T-helper 2 cell treated with Interferon-gamma antibody and Interleukin-4, amounts not matched to agents 5 μg/mL and 100 μg/mL, for 36 hours (primary cell): ENCODE measurements at places on chromosomes 2 and 18.

GRCh38 chr2:72146347-72147302 lies 1.0 kb downstream of the CYP26B1 start:
- H3K4me1 ChIP-seq, result peaks cover 17% of the 10 kb centered on the region
- peaks cover 74% of the 10 kb centered on the region for H3K27me3 ChIP-seq
- peaks cover 7% of the 10 kb centered on the region for H3K36me3 ChIP-seq
- DNase-seq, result peak; percentile 2
- peak overlapping the region; percentile 4 for H3K27ac ChIP-seq

DNA sequence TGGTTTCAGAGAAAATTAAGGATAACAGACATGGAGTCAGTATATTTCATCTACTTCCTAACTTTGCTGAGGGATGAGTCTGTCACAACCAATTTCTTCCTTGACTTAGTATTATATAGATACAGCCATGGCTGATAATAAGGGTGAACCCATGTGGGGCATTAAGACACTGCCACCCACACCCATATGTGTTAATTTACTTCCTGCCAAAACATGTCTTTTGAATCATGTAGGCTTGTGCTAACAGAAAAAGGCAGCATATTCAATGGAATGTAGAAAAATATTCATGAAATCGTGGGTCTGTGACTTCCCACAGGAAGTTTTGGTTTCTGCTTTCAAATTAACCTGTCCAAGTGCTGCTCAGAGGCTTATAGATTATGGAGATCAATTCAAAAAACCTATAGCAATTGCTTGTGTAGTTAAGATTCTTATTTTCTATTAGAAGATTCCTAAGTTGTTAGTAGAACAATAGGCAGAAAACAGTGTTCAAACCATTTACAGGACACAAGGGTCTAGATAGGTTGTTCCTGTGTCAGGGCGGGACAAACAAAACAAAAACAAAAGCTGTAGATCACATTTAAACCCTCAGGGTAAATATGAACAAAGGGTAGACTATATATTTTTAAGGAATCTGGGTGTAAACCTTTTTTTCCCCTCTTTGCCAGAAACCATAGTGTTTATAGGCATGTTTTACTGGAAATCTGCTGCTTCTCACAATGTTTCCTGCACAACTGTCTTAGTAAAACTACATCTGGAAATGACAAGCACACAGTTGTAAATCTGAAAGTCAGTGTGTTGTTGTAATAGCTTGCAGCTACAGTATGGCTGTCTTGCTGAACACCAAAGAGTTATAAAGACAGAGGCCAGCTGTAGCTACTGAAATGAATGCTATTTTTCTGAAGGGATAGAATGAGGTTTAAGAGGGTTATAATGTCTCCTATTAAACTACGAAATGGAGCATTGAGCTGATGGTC lies 691.2 kb downstream of the EPHA4 start:
- H3K4me3 ChIP-seq, result no peak overlapping the region
- H3K4me1 ChIP-seq, result no peaks in the 10 kb centered on the region
- no peaks in the 10 kb centered on the region for H3K36me3 ChIP-seq
- no peak overlapping the region for H3K27ac ChIP-seq

DNA sequence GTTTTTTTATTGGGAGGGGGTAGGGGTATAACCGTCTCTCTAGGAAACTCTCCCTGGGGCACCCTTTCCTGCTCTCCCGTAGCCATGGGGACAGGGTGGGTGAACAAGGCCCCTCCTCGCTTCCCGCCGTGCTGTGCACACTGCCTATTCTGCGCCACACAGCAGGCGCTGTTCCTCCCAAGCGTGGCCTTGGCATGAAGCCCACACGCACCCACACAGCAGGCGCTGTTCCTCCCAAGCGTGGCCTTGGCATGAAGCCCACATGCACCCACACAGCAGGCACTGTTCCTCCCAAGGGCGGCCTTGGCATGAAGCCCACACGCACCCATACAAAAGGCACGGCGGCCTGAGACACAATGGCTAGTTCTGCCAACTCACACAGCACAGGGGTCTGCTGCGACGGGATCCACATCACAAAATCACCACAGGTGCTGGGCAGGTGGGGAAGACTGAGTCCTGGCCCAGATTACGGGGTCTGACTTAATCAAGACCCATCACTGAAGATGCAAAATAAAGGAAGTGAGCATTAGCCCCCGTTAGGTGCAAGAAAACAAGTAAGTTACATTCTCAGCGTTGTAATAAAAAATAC lies 46.6 kb upstream of the TPO start:
- H3K4me1 ChIP-seq, result peaks cover 3% of the 10 kb centered on the region
- H3K4me3 ChIP-seq, result no peak overlapping the region
- H3K36me3 ChIP-seq, result no peaks in the 10 kb centered on the region
- DNase-seq, result no peak
- H3K27me3 ChIP-seq, result no peaks in the 10 kb centered on the region

DNA sequence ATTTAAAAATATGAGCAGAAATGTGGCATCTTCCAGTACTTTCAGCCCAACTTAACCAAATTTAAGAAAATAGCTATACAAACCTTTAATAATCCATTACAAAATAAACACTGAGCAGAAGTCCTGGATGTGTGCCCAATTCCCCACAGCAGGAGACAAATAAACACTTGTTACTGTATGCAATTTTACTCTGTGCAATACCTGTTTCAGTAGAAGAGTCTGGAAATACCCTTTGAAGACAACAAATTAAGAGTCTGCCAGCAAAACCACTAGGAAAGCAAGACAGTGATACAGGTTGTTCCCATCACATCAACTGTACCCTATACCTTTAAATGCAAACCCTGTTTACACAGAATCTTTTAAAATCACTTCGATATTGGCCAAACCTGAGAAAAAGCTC lies 41.4 kb upstream of the RNU4ATAC start:
- no peak overlapping the region for H3K27ac ChIP-seq
- no peaks in the 10 kb centered on the region for H3K27me3 ChIP-seq
- H3K4me3 ChIP-seq, result no peak overlapping the region
- peaks cover 16% of the 10 kb centered on the region for H3K4me1 ChIP-seq
- peaks cover 9% of the 10 kb centered on the region for H3K36me3 ChIP-seq

DNA sequence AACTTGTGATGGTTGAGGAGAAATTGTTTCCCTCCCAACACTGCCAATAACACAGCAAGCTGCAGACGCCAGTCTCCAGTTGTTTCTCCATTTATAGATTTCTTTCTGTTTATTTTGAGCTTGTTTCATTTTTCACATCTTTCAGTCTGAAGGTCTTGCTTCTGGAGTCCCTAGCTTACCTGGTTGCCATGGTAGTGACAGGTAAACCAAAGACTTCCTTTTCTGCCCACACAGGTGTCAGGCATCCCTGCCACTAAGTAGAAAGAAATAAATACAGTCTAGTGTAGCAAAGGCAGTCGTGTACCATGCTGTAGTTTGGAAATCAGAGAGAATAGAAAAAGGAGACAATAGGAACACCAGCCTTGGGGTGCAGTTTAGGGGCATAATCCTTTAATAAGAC lies 82.8 kb downstream of the MARCHF4 start:
- H3K4me1 ChIP-seq, result no peaks in the 10 kb centered on the region
- no peak overlapping the region for H3K27ac ChIP-seq
- H3K36me3 ChIP-seq, result no peaks in the 10 kb centered on the region
- no peaks in the 10 kb centered on the region for H3K27me3 ChIP-seq

- no peak overlapping the region for H3K4me3 ChIP-seq
- no peaks in the 10 kb centered on the region for H3K27me3 ChIP-seq
- DNase-seq, result no peak
- H3K27ac ChIP-seq, result no peak overlapping the region
- peaks cover 10% of the 10 kb centered on the region for H3K4me1 ChIP-seq
Measured at GRCh38 chr2:65220432-65221131, 7.0 kb upstream of the ACTR2 start.
